Activated T-helper 2 cell treated with anti-CD3 and anti-CD28 coated beads, Interferon-gamma antibody, Interleukin-2, Interleukin-4, amounts not matched to agents 10 μg/mL and 5 μg/mL and 100 μg/mL, durations not matched to agents 14 hours and 24 hours and 36 hours (primary cell): ENCODE measurements at places on chromosomes 12 and 14.
A peak's percentile ranks its signal among the peaks of the same experiment; 100 is the strongest.

- DNase-seq: peak; percentile 6
These were observed 3.8 kb downstream of the KRT73 start for GRCh38 chr12:52614381-52615207.

DNA sequence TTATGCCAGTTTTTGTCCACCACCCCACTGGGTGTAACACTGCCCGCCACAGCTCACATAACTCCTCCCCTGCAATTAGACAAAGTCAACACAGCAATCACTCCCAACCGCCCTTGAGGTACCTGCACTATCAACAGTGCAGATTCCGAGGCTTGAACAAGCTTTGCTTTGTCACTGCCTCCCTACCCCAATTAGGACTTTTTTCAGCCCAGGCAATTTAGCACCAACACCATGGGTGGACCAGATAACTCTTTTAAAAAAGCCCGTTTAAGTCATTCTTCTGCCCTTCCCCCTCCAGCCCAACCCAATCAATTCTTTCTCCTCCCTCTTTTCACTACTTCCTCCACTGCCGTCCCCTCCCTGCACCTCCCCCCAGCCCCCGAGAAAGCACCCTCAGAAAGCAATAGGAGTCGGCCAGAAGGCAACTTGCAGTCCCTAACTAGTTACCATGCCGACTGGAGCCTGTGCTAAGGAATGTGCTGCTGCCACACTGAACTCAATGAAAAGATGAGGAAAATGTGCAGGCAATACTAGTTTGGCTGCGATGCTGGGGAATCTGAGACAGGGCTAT is 45.7 kb upstream of the OTX2 start:
- no peak for DNase-seq

GRCh38 chr12:8549381-8549780 is 8.7 kb upstream of the CLEC4E start:
- DNase-seq: no peak

GRCh38 chr12:27779416-27779919 is 565 bp upstream of the KLHL42 start:
- DNase-seq: no peak

DNA sequence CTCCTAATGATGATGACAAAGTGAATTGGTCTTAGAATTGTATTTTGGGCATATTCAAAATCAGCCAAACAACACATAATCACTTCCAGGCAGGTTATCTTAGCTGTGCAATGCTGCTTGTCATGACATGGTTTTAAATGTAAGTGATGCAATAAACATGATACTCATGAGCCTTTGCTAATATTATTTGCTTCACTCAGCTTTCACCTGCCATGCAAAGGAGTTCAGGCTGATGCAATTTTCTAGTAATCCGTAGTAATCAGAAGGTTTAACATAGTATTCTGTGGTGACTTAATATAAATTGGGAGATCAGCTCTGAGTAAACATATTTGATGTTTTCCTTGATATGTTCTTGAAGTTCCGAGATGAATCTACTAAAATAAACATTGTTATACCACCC is 29.1 kb downstream of the TMEM260 start:
- no peak for DNase-seq

GRCh38 chr12:128338386-128339125 is 71.6 kb downstream of the TMEM132C start:
- no peak for DNase-seq
